ENCODE measurements at places on chromosomes 16 and 17.

DNA sequence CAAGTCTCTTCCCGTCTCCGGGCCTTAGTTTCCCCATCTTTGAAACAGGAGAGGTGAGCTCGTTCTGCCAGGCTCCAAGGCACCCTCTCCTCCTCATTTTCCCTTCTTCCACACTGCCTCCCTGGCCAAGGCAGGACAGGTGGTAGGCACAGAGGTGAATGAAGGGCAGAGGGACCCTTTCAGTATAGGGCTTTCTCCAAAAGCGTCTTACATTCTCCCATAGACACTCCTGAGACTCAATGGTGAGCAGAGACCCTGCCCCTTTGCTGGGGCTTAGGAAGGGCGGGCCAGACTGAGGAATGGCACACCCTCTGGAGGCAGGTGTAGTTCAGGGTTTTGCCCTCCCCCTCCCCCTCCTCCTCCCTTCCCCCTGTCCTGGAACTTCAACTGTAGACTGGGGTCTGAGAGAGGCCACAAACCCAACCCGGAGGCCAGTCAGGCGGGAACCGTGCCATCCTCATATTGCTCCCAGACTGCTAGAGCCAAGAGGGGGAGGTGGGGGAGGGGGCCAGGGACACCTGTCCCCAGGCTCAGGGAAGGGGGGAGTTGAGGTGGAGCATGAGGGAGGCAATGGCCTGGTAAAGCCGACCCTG is 1.9 kb downstream of the PLEKHH3 start:
- no peak for DNase-seq

- no peak for DNase-seq
Observed at GRCh38 chr17:32596628-32597027, 109.8 kb downstream of the CDK5R1 start.

GRCh38 chr16:77895962-77896361 is 107.6 kb downstream of the VAT1L start:
- DNase-seq, result no peak

- DNase-seq, result no peak
Observed at GRCh38 chr16:73275024-73275423, 227.1 kb upstream of the ZFHX3 start.

- DNase-seq, result no peak
Observed at GRCh38 chr17:82127315-82127595, 29.2 kb upstream of the FASN start.

DNA sequence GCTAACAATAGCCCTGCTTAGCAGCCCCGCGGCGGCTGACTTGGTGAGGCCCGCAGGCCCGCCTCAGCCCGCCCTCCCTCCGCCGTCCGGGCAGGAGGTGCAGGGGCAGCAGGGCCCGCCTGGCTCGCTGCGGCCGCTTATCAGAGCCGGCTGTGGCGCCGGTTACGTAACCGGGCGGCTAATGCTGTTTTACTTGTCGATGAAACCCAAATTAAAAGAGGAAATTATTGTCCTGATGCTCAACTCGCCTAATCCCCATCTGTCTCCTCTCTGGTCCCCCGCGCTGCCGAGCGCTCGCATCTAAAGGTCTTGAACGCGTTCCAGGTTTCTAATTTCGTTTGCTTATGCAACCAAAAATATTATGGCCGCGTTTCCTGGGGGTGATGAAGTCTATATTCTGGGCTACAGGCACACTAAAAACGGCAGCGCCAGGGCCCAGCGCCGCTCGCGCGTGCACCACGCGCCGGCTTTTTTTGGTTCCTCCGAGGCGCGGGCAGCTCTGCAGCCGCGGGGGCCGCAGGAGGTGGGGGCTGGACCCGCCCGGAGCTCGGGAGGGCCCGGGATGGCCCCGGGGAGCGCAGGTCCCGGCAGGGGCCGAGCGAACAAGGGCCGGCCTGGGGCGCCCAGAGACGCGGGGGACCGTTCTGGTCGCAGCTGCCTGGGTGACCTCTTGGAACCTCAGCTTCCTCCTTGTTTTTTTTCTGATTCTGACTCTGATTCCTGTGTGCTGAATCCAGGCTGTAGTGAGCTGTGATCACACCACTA is 65.2 kb upstream of the TOB1 start:
- DNase-seq, result peak; percentile 90

DNA sequence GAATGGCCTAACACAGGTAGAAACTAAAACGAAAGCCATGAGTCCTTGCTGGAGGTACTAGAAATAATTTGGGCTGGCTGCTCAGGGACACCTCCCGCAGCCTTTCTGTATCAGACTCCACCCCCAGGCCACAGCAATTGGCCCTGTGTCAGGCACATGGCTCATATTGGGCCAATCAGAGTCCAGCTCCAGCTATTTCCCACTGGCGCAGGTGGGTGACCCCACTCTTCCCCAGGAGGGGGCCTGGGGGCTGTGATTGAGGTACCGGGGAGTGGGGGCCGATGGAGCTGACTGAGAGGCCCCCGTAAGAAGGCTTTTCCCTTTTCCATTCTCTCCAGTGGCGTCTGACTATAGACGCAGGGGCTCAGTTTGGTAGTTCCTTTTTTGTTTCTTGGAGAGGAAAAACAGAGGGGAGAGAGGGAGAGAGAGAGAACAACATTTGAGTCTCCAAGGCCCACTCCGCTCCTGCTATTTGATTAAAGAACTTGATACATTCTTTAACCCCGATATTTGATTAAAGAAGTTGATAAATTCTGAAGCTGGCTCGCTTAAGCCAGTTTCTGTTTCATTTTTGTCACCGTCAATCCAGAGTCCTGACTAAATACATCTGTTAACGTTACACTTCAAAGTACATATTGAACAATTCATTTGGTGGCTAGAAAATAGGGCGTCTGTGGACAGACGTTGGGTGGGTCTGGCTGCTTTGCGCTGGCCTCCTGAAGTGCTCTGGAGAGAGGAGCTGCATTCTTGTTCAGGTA is 26.3 kb downstream of the FOXL1 start:
- DNase-seq, result no peak

DNA sequence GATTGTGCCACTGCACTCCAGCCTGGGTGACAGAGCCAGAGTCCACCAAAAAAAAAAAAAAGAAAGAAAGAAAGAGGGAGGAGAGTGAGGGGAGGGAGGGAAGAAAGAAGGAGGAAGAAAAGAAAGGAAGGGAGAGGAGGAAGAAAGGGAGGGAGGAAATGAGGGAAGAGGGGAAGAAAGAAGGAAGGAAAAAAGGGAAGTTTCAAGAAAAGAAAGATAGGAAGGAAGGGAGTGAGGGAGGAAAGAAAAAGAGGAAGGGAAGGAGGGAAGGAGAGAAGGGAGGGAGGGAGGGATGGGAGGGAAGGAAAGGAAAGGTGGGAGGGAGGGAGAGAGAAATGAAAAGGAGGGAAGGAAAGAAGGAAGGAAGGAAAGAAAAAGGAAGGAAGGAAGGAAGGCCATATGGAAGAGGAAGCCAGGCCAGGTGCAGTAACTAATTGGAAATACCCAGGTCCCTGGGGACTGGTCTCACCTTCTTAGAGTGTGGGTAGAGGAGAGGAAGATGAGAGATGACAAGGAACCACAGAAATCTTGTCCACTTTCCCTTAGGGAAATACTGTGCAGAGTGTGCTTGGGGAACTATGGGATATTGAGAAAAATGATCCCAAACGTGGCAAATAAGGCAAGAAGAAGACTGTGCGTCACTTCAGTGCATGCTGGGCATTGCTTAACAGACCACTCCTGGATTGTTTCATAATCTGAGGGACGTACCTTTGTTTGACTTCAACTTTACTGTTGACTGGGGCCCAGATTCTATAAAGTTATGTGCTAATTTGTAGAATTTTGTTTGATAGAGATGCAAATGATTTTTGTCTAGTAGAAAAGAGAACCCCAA is 15.1 kb upstream of the CSNK2A2 start:
- no peak for DNase-seq

GRCh38 chr17:77087650-77088454 is 52.9 kb upstream of the SEC14L1 start:
- no peak for DNase-seq

DNA sequence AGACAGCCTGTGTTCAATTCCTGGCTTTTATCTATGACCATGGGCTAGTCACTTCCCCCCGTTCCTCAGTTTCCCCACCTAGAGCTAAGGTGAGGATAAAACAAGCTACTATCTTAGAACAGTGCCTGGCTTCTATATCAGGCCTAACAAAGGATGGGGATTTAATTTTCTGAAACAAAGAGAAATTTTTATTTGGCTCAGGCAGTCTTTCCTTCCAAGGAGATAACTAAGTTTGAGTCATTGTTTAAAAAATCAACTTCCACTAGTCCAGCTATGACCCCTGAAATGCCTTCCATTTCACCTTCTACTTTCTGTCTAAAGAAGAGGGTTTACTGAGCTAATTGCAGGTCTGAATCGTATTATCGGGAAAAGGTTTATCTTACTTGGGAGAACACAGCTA is 99.0 kb downstream of the CMIP start:
- DNase-seq, result no peak

DNA sequence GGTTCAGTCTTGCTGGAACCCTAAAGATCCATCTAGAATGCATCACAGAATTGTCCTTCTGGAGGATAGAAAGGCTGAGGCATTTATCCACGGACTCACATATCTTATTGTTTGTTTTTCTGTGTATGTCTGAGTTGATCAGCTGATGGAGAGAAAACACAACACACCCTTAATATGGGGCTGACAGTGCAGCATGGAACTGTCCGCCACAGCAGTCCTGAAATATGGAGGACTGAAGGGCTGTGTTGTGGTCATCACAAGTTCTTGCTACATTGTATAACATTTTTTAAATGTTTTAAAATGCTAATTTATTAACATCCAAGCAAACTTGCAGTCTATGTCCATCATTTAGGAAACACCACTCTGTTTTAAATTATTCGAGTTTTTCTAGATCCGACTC is 448.9 kb upstream of the ERCC4 start:
- no peak for DNase-seq

GRCh38 chr16:89004209-89004831 is 27.3 kb upstream of the CBFA2T3 start:
- DNase-seq, result no peak

GRCh38 chr17:8680466-8681169 is 50.1 kb upstream of the MYH10 start:
- DNase-seq, result no peak

GRCh38 chr17:43025766-43026537 is 921 bp downstream of the RND2 start:
- no peak for DNase-seq

GRCh38 chr16:72905581-72905980 is 142.3 kb downstream of the ZFHX3 start:
- no peak for DNase-seq

DNA sequence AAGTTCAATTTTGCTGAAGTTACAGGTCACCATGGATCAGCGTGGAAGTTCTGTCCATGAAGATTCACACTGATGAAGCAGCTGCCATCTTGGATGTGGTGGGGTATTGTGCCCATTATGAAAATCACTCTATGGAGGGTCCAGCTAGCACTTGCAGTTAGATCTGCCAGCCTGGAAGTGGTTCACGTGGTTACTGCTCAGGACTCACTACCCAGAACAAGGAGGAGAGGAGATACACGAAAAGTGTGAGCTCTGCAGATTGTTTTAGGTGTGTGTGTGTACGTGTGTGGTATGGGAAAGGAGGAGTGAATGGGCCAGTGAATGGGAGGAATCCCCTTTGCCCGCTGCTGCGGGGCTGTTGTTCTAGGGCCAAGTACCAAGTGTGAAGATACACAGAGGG is 333.4 kb downstream of the MAF start:
- no peak for DNase-seq

GRCh38 chr16:11658896-11659708 is 9.2 kb upstream of the SNN start:
- DNase-seq, result no peak

DNA sequence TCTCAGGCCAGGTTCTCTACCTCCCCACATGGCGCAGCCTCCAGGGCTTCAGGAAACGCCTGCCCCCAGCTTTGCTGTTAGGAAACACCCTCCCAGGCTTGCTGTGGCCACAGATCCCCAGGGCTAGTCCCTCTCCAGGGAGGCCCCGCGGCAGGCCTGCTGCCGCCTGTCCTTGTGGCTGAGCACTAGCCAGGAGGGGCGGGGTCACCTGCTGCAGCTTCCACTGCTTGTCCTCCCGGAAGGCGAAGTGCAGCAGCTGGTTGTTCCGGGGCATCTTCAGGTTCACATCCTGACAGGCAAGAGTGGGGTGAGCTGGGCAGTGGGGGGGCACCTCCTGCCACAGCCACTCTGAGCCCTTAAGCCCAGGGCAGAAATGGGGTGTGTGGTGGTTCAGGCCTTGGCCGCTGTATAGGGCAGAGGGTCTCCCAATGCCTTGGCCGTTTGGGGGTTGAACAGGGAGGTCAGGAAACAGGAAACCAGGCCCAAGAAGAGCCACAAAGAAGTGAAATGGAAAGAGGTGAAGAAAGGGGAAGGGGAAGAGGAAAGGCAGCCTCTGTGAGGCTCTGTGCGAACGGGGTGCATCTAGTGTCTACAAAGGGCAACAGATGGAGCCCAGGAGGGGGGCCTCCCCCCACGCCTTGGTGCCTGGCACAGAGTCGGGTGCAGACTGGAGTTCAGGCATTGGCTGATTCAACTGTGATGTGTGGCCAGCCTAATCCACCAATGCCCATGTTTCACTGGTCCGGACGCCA is 2.0 kb downstream of the ROGDI start:
- peak; percentile 80 for DNase-seq

Data from AML-193 (cell line).